ENCODE measurements at places on chromosomes 4 and X.

GRCh38 chr4:147509386-147509785 lies 28.5 kb downstream of the EDNRA start:
- DNase-seq, result no peak

DNA sequence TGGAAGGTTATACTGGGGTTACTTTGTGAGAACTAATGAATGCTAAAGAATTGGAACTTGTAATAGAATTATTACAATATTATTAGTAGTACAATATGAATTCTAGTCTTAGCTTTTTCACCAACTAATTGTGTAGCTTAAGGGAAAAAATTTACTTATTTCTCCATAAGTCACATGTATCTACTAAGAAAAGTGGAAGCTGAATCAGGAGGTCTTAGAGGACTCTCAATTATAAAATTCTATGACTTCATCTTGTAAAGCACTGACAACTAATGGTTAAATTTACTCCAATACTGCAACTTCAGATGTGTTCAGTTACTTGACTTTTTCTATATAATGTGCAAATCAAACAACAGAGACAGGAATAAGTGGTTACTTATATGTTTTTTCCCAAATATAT lies 899 bp upstream of the TMPRSS11D start:
- DNase-seq, result no peak

DNA sequence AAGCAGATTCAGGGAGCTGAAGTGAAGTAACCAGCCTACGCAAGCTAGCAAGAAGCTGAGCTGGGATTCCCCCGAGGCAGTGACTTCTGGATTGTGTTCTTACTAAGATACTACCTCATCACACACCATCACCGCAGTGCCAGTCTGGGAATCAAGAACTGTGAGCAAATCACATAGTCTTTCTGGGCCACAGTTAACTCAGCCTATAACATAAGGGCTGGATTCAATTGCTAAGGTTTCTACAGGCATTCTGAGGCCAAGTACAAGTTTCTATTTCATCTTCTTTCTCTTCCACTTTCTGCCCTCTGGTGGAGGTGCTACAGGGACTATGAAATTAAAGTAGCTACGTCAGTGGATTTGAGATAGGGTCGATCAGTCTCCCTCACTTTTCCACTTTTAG lies 1.4 kb upstream of the CORIN start:
- DNase-seq, result no peak

DNA sequence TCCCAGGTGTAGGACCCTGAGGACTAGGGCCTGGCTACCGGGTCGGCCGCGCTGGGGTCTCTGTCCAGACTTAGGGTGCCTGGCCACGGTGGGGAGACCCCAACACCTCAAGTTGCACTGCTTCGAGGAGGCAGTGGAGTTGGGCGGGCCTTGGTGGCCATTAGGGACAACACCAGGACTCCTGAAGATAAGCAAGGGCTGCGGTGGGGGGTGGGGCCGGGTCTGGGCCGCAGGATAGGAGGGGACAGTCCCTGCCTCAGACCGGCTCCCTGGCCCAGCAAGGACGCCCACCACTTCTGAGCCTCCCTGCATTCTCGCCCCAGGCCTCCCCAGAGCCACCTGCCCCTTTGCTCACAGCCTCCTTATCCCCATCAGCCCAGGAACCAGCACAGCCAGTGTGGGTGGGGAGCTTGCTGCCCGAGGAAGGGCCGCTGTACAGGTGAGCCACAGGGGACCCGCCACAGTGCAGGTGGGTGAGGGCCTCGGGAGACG lies 5.5 kb upstream of the MXD4 start:
- DNase-seq, result no peak

DNA sequence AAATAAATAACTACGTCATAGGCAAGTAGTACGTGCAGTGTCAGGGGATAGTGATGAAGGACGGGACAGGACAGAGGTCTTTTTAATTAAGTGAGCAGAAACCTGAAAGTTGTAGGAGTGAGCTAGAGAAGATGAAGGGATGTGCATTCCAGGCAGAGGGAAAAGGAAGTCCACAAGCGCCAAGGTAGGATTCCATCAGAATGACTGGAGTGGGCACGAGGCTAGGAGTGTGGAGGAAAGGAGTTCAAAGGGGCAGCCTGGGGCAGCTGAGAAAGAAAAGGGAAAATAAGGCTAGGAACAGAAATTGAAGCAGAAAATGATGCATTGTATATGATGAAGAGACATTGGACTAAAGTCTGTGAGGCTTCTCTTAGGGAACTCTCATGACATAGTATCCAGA lies 192.2 kb upstream of the TLL1 start:
- no peak for DNase-seq

- DNase-seq, result no peak
Measured at GRCh38 chr4:16977081-16977480, 78.6 kb upstream of the LDB2 start.

GRCh38 chr4:173547889-173548288 lies 17.9 kb upstream of the HAND2 start:
- DNase-seq, result no peak

GRCh38 chr4:107069049-107069448 lies 32.9 kb upstream of the DKK2 start:
- no peak for DNase-seq

DNA sequence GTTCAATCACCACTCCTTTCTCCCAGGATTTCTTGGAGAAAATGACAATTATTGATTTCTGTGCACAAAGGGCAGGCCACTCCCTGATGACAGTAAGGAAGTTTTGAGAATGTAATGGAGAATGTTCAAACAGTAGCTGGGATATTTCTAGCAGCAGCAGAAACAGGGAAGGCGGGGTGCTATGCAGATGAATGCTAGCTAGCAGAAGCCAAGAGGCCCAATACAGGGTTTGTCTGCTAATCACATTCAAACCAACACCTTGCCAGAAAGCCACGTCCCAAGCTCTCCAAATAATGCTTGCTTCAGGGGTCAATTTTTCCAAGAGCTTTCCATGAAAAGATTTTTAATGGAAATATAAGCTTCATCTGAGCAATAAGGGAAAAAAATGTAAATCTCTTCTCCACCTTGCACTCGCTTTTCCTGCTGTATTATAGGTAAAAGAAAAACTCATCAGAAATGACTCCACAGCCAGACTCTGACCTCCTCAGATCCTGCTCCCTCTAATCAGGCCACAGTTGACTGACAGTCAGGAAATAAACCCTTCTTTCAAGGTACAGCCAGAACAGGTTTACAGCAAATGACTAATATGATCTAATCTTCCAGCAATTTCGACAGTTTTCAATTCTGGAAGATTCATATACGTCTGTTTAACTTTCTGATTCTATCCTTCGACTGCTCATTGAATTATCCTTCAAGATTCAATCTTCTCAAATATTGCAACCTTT lies 84.7 kb upstream of the PCDH19 start:
- DNase-seq, result no peak

DNA sequence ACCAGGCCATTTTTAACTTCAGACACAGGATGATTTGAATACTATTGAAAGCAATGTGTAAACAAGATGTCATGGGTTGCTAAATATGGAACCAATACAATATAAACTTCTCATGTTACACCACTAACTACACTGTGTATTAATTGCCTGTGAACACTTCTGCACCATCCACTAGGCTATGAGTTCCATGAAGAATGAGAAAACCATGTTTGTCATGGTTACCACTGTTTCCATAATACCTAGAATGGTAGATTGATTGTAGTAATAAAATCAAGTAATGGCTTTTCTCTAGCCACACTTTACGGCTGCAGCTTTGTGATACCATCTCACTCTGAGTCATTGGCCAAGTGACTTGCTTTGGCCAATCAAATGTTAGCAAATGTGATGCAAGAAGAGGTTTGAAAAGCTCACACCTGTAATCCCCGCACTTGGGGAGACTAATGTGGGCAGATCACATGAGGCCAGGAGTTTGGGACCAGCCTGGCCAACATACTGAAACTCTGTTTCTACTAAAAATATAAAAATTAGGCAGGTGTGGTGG lies 19.9 kb upstream of the CYBB start:
- DNase-seq, result no peak

GRCh38 chrX:139759637-139760036 lies 51.7 kb upstream of the MCF2 start:
- DNase-seq, result no peak

GRCh38 chrX:23317799-23318724 lies 16.6 kb upstream of the PTCHD1 start:
- DNase-seq, result no peak

GRCh38 chr4:153161226-153161963 lies 42.8 kb upstream of the TRIM2 start:
- no peak for DNase-seq

DNA sequence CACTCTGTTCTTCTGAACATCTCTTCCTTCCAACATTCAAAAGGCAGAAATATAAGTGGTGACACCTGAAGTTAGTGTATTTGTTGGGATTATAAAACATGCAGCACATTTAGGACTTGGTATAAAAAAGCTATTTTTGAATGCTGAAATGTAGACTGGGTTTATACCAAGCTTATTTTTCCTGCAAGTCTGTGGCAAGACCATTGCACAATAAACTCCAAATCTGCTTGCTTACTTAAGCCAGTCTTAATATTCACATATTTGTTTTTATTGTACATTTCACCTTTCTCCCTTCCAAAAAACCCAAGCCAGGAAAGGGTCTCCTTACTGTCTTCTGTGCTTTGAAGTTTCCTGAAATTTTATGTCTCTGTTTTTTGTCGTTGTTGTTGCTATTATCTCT lies 63.7 kb downstream of the FHIP1A start:
- no peak for DNase-seq

DNA sequence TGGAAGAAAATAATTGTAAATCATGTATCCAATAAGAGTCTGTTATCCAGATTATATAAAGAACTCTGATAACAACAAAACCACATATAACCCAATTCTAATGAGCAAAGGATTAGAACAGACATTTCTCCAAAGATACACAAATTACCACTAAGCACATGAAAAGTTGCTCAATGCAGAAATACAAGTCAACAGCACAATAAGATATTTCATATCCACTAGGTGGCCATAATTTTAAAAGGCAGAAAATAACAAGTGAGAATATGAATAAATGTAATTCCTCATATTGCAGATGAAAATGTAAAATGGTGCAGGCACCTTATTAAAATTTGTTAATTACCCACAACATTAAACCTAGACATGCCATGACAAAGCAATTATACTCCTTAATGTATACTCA lies 73.9 kb upstream of the ZCCHC13 start:
- no peak for DNase-seq

- DNase-seq, result no peak
Measured at GRCh38 chr4:172978848-172979247, 189.8 kb upstream of the GALNT7 start.

GRCh38 chr4:7524843-7525242 lies 90.1 kb upstream of the PSAPL1 start:
- DNase-seq, result no peak

- DNase-seq, result no peak
Measured at GRCh38 chr4:117385526-117385925, 300.1 kb upstream of the TRAM1L1 start.

Data from stimulated activated CD8-positive, alpha-beta memory T cell treated with anti-CD3 and anti-CD28 coated beads, Interleukin-7, amount 100 ng/mL, for 1 hour (primary cell).